Right lung (tissue), 10 donors: ENCODE measurements at places on chromosomes 1 and 21. TPM values are rescaled to one million over a fixed set of nuclear protein-coding genes. Genes with fewer than 3 reads are reported as not detected.

DNA sequence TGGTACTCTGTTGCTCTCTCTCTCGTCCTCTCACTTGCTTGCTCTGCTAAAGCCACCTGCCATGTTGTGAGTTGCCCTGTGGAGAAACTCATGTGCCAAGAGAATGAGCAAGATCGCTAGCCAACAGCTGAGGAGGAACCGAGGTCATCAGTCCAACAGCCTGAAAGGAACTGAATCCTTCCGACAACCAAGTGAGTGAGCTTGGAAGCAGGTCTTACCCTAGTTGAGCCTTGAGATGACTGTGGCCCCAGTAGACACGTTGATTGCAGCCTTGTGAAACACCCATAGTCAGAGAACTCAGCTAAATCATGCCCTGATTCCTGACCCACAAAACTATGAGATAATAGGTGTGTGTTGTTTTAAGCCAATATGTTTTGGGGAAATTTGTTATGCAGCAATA, 48.1 kb upstream of the BACH1 start:
- DNase-seq = no peak

DNA sequence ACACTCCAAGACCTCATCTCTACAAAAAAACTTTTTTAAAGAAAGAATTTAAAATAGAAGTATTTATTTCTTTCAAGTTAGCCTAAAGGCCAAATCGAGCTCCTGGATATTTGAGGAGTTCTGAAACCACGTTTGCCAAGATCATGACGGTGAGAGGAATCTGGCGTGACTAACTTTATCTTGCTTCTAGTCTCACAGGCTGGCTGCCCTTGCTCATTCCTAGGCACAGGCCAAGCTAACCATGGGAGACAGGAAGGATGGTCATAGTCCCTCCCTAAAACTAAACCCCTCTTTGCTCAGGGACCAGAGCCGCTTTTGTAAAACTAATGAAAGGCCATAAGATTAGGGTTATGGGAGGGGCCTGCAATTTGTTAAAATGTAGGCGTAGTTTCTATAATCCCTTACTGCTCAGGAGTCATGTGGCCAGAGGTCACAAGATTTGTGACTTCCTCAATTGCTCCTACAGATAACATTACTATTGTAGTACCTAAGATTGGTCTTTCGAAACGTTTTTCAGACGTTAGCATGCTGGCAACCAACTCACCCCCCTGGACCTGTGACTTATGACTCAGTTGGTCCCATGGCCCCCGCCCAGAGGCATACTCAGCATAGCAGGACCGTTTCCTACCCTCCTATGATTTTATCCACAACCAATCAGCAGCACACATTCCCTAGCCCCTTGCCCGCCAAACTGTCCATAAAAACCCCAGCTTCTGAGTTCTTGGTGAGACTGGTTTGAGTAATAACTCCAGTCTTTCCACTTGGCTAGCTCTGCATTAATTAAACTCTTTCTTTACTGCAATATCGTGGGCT, 425.0 kb downstream of the SMYD3 start:
- DNase-seq = no peak

- no peak for DNase-seq
Observed at GRCh38 chr1:237043846-237044636, 2.1 kb downstream of the RYR2 start.

- DNase-seq = no peak
Observed at GRCh38 chr1:19042675-19043578, 86.5 kb upstream of the IFFO2 start.

GRCh38 chr21:38721958-38722357, 83.8 kb upstream of the ETS2 start:
- no peak for DNase-seq

- DNase-seq = no peak
Observed at GRCh38 chr1:110087812-110088738, 17.6 kb upstream of the ALX3 start.

GRCh38 chr1:174276087-174276486, 116.8 kb downstream of the RABGAP1L start:
- no peak for DNase-seq

- peak; percentile 12 for DNase-seq
Observed at GRCh38 chr1:176691251-176692228, 228.6 kb downstream of the PAPPA2 start.

- DNase-seq = no peak
Observed at GRCh38 chr21:26842300-26842699, 2.9 kb downstream of the ADAMTS1 start.

- DNase-seq = no peak
Observed at GRCh38 chr1:198153103-198153502, 3.7 kb upstream of the NEK7 start.

DNA sequence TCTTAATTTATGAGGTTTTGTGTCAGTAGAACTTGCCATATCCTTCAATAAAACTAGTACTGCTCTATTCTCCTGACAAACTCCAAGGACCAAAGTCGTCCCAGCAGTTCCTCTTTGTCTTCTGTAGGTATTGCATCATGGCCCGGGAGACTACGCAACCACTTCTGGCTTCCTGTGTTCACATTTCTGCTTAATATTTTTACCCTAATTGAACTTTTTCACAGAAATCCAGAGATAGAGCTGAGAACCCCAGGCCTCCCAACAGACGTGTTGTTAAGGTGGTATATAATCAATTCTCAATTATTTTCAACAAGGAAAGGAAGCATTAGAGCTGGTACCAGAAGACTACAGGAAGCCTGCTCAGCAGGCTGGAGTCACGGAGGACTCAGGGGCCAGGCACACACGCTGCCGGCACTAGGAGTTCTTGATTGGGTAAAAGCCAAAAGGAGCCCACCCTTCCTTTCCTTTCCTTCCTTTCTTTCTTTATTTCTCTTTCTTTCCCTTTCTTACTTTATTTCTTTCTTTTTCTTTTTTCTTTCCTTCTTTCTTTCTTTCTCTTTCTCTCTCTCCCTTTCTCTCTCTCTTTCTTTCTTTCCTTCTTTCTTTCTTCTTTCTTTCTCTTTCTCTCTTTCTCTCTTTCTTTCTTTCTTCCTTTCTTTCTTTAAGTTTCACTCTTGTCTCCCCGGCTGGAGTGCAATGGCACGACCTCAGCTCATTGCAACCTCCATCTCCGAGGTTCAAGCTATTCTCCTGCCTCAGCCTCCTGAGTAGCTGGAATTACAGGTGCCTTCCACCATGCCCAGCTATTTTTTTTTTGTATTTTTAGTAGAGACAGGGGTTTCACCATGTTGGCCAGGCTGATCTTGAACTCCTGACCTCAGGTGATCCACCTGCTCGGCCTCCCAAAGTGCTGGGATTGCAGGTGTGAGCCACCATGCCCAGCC, 173.7 kb downstream of the ZBTB18 start:
- no peak for DNase-seq

GRCh38 chr1:245056913-245057312, 97.9 kb upstream of the KIF26B start:
- DNase-seq = no peak

The MCOLN3 gene
- polyA plus RNA-seq = 1.7 TPM

The IRF6 gene
- 23.7 TPM for polyA plus RNA-seq

The RORC gene
- 11.1 TPM for polyA plus RNA-seq
